ENCODE measurements at places on chromosomes 5 and 9.
A peak's percentile ranks its signal among the peaks of the same experiment; 100 is the strongest.

GRCh38 chr9:96150324-96151227 is 151.4 kb downstream of the HSD17B3 start:
- DNase-seq: no peak

DNA sequence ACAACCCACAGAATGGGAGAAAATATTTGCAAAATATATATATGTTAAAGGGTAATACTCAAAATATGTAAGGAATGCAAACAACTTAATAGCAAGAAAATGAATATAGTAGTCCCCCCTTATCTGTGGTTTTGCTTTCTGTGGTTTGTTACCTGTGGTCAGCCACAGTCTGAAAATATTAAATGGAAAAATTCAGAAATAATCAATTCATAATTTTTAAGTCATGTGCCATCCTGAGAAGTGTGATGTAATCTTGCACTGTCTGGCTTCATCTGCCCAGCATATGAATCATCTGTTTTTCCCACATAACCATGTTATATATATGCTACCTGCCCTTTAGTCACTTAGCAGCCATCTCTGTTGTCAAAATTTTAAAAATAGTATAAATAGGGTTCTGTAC is 11.7 kb downstream of the CER1 start:
- peak; percentile 15 for DNase-seq

- no peak for DNase-seq
Measured at GRCh38 chr5:136188859-136189258, 4.1 kb downstream of the SMIM32 start.

DNA sequence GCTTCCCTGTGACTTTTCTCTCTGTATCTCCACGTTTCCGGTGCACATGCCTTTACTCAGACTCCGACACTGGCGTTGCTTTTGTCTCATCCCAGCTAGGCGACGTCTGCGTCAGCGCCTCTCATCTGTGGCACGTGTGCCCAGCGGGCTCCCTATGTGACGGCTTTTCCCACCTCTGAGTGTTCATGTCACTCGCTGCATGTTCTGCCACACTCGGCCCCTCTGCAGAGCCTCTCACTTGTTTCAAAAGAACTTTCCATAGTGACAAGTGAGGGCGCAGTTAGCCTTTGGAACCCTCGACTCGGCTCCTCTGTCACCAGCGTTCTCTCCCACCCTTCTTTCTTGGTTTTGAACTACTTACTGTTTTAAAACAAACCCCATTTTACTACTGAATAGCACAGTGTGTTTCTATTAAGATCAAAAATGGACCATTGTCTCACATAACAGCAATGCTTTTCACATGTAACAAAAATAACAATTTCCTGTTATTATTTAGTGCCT is 113.4 kb upstream of the CACNA1B start:
- no peak for DNase-seq

GRCh38 chr9:135980926-135981630 is 19.9 kb upstream of the UBAC1 start:
- no peak for DNase-seq
